ENCODE measurements at places on chromosomes 7 and 10.

- DNase-seq: peak; percentile 31
Measured at GRCh38 chr10:12042409-12042796, 206 bp downstream of the UPF2 start.

DNA sequence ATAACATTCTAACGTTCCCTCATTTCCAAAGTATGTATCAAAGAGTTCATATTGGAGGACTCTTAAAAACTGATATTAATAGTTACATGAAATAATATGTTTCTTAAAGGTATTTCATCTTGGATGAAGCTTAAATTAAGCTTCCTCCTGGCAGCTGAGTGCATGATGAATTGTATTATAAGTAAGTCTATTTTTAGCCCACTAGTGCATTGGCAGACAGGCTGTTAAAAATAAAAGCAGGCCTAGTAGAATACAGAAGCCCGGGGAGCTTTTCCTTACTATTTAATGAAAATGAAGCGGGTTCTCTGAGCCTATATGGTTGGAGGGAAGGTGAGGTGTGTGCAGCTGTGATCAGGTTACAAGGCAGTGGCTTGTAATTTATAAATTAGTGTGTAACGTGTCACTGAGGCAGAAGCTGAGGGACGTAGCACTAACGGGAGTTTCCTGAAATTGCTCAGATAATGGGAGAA, 130.7 kb upstream of the KMT2E start:
- no peak for DNase-seq

DNA sequence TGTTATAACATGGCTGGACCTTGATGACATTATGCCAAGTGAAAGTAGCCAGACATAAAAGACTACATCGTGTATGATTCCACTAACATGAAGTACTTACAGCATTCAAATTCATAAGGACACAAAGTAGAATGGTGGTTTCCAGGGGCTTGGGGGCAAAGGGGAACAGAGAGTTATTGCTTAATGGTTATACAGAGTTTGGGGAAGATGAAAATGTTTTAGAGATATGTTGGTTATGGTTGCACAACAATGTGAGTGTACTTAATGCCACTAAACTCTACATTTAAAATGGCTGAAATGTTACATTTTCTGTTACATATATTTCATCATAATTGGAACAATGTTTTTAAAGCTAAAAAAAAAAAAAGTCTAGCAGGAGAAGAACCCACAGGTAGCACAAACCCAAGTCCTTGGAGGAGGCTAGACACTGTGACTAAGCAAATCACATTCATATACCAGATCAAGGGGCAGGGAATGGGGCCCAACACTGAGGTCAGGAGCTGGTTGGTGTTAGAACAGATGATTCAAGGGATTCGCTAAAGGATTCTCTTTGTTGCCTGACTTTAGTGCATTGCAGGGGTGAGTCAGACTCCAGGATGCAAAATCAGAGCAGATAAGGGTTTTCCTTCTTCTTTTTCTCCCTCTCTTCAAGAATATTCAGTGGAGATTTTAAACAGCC, 25.1 kb upstream of the AOAH start:
- DNase-seq: no peak

GRCh38 chr7:93883078-93883916, 7.3 kb downstream of the TFPI2 start:
- no peak for DNase-seq

Data from activated T-helper 1 cell treated with Interleukin-2 at 50 U/mL for 16 hours (primary cell).